ENCODE measurements at places on chromosomes 1 and 21.

GRCh38 chr1:82632155-82632554 lies 831.4 kb downstream of the ADGRL2 start:
- DNase-seq = peak; percentile 42

- DNase-seq = no peak
Measured at GRCh38 chr1:158754420-158754819, at the start of gene OR6K6. TSS of gene OR6K6 (plus strand) at chr1:158754720. CDS start at chr1:158754888, 168 bp downstream.

DNA sequence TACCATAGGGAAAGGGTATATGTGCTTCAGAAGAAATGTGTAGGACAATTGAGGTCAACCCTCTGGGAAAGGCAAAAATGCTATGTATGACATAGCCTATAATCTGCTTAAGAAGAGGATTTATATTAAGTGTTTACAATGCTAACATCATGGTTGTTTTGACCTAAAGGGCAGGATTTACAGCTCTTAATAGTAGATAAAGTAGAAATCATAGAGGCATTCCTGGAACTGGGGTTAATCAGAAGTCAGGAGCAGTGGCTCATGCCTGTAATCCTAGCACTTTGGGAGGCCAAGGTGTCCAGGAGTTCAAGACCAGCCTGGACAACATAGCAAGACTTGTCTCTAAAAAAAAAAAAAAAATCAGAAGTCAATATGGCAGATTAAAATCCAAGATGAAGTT lies 8.7 kb upstream of the RPL11 start:
- DNase-seq = no peak

GRCh38 chr1:21779613-21780521 lies 3.1 kb downstream of the USP48 start:
- no peak for DNase-seq

- DNase-seq = no peak
Measured at GRCh38 chr1:45134461-45134873, 71.9 kb downstream of the ZSWIM5 start.

DNA sequence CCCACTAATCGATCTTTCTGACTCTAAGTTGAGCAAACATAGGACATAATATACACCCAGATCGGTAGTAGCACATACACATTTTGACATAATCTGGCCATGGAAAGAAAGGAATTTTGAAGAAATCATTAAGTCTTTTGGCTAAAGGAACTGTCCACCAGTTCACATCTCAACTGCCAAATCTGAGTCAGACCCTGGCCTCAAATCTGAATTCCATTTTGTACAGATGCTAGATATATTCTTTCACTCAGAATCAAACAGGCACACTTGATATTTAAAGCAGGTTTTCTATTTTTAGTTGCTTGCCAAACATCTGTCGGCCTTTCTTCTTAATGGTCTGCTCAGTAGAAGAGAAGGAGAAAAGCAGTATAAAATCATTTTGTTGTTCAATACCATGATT lies 281.8 kb downstream of the BARHL2 start:
- DNase-seq = no peak

DNA sequence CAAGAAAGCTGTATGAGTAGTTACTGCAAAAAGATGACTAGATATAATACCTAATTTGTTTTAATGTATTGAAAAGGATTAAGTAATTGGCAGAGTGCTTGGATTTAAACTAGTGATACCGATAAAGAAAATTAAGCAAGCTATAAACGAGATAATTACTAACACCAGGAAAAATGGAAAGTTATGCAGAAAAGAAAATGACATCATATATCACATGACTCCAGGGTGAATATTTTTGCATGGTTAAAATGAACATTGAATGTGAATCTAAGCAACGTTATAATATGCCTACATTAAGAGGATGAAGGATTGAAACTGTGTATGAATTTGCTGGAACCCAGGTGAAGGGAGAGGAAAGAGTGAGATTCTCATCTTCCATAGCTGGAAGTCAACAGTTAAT lies 644.4 kb downstream of the ADGRL2 start:
- DNase-seq = no peak

GRCh38 chr1:68174738-68175113 lies 57.6 kb downstream of the WLS start:
- DNase-seq = peak; percentile 77

DNA sequence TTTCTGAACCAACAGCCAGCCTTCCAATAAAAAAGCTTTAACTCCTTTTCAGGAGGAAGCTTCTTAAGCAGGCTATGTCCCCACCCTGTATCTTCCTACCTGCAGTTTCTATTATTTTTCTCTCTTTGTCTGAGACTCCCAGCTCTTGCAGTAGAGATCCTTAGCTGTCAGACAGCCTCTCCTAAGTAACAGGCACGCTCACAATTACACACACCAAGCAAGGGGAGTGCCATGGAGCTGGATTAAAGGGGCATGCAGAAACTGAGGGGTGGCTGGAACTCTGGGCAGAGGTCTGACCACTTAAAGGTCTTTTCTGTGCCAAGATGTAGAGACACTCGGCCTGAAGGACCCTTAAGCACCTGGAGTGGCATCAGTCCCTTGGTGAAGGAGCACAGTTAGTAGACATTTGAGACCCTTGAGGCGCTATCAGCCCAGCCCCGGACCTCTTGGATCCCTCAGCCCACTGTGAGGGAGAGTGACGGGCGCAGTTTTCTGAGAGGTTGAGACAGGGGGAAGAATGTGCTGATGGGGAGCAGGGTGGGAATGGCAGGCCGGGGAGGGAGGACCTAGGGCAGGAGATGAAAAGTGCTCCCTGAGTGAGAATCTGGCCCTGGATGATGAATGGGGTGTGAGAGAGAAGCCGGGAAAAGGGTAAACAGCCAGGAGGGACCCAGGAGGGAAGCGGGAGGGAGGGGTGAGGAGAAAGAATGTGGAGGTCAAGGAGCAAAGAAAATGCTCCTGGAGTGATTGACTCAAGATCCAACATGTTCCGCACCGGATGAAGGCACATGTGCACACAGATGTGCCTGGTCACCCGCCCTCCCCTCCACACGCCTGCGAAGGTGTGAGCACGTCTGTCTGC lies 13.3 kb downstream of the PLXNA2 start:
- no peak for DNase-seq

DNA sequence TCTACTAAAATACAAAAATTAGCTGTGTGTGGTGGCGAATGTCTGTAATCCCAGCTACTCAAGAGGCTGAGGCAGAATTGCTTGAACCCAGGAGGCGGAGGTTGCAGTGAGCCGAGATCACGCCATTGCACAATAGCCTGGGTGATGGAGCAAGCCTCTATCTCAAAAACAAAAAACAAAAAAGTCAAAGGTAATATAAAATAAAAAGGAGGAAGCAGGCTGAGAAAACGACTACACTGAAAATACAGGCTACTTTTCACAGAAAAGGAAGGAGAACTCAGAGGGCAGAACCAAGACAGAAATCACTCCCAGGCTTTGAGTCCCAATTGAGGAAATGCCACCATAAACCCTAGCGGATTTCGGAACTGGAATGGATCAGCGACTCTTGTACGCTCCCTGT lies 5.9 kb upstream of the A3GALT2 start:
- no peak for DNase-seq

- no peak for DNase-seq
Measured at GRCh38 chr1:207825409-207825695, 73.5 kb downstream of the CD46 start.

- DNase-seq = no peak
Measured at GRCh38 chr1:221462345-221462744, 279.5 kb downstream of the DUSP10 start.

DNA sequence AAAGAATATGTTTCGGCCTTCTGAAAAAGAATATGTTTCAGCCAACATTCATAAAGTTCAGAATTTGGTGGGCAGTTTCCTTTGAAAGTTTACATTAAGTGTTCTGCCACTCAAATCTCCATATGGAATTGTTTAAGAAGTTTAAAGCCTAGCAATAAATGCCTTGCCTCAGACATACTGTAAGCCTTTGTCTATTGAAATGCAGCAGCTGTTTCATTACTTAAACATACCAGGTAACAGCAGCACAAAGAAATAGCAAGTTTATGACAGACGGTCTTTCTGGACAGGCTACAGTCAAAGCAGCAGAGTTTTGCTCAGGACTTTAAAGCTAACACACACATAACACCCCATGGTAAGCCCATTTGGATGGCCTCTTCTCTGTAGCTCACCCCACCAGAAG lies 38.5 kb upstream of the C1orf105 start:
- no peak for DNase-seq

DNA sequence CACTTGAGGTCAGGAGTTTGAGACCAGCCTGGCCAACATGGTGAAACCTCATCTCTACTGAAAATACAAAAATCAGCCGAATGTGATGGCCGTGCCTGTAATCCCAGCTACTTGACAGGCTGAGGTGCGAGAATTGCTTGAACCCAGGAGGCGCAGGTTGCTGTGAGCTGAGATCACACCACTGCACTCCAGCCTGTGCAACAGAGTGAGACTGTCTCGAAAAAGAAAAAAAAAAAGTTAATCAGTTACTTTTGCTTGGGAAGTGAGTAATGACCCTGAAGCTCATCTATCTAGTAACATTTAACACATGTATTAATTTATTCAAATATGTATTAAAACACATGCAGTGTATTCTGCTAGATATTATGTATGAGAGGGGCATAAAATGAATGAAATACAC lies 49.4 kb downstream of the ZNF326 start:
- no peak for DNase-seq

- no peak for DNase-seq
Measured at GRCh38 chr1:179167418-179167777, 62.1 kb downstream of the ABL2 start.

GRCh38 chr21:14267076-14267475 lies 51.1 kb downstream of the RBM11 start:
- DNase-seq = no peak

GRCh38 chr1:59020151-59020997 lies 236.5 kb upstream of the JUN start:
- peak; percentile 67 for DNase-seq

DNA sequence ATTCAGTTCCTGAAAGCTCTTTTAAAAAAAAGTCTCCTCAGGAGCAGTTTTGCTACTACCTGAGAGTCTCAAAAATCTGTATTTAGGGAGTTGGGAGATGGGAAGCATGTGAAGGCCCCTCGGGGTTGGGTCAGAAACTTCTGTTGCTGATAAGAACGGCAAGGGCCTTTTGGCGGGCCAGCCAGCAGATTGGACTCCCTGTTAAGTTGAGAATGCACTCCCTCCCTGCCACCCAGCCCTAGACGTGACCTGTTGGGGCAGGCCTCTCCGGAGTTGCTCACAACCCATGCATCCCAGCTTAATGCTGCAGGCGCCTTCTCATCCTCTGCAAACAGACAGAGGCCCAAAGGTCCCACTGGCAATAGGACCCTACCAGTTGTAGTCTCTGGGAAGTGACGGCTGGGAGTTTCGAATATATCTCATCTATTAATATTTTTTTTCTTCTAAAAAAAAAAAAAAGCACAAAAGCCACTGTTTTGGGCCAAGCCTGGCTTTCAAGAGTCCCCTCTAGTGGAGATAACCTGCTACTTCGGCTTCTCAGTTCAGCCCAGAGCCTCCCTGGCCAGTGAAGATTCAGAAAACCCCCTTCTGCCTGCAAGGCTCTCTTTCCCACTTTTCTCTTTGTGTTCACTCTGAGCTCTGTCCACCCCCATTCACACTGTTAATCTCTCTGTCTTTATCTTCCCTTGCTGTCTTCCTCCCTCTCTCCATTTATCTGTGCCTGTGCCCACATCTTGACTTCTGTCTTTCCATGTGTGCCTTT lies 5.3 kb downstream of the PLXNA2 start:
- peak; percentile 25 for DNase-seq

- DNase-seq = no peak
Measured at GRCh38 chr1:89723863-89724262, 90.9 kb downstream of the LRRC8C start.

- DNase-seq = no peak
Measured at GRCh38 chr1:67624680-67625079, 60.3 kb upstream of the GADD45A start.

GRCh38 chr1:91071838-91072237 lies 50.0 kb upstream of the ZNF644 start:
- no peak for DNase-seq

- peak; percentile 74 for DNase-seq
Measured at GRCh38 chr1:228087771-228088251, 5.3 kb downstream of the ARF1 start.

DNA sequence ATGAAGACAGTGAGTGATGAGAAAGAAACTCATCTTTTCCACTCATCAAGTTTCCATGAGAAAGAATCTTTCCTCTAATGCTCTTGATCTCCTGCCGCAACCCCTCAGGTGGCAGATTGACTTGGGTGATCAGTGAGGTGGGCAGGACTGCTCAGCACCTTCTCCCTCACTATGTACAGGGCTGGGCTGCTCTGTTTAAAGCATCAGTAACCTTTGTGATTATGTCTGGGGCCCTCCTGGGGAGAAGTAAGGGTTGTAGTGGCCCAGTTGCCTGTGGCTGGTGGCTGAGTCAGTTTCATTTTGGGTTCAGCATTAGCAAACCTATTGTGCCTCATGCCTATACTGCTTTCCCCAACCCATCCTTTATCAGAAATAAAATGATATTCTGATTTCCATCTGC lies 366.0 kb downstream of the TTLL7 start:
- no peak for DNase-seq

- no peak for DNase-seq
Measured at GRCh38 chr1:170218257-170218650, 72.5 kb downstream of the NTMT2 start.

DNA sequence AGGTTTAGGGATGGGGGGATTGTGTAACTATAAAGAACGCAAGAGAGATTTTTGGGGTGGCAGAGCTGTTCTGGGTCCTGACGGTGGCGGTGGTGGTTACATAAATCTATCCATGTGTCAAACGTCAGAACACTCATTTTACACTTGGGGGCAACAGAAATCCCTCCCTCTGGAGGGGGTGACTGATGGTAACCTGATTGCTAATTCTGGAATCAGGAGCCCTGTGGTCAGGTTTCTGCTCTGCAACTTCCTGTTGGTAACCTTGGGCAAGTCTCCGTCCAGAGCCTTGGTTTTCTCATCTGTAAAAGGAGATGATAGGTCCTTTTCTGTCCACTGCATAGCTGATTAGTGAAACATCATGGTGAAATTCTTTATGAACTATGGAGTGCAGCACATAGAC lies 40.9 kb downstream of the ALPL start:
- DNase-seq = peak; percentile 57

- no peak for DNase-seq
Measured at GRCh38 chr21:17736072-17736471, 83.1 kb downstream of the C21orf91 start.

DNA sequence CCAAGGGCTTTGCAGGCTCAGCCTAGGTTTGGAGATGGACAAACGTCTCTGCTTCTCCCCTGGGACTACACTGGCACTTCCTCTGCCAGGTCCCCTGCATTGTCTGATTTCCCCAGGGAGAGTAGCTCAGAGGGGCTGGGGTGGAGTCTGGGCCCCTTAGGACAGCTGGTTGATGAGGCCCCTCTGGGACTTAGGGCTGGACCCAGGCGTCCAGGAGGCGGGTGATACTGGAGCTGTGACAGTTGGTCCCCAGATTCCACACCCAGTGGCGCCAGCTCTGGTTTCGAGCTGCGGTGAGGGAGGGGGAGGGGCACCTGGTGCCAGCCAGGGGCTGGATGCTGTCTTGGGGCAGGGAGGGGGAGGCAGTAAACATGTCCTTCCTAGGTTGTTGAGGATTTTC lies 7.4 kb upstream of the MEX3A start:
- DNase-seq = no peak

GRCh38 chr1:58650141-58650540 lies 49.7 kb downstream of the MYSM1 start:
- DNase-seq = peak; percentile 7

GRCh38 chr1:150362721-150363425 lies 1.1 kb upstream of the RPRD2 start:
- peak; percentile 3 for DNase-seq

- no peak for DNase-seq
Measured at GRCh38 chr21:38470755-38471154, 27.5 kb downstream of the ERG start.

GRCh38 chr1:78640462-78640861 lies 9.2 kb upstream of the IFI44 start:
- no peak for DNase-seq

- DNase-seq = no peak
Measured at GRCh38 chr1:98406352-98407088, 255.0 kb upstream of the SNX7 start.
